ENCODE measurements at places on chromosomes 3 and 15.

DNA sequence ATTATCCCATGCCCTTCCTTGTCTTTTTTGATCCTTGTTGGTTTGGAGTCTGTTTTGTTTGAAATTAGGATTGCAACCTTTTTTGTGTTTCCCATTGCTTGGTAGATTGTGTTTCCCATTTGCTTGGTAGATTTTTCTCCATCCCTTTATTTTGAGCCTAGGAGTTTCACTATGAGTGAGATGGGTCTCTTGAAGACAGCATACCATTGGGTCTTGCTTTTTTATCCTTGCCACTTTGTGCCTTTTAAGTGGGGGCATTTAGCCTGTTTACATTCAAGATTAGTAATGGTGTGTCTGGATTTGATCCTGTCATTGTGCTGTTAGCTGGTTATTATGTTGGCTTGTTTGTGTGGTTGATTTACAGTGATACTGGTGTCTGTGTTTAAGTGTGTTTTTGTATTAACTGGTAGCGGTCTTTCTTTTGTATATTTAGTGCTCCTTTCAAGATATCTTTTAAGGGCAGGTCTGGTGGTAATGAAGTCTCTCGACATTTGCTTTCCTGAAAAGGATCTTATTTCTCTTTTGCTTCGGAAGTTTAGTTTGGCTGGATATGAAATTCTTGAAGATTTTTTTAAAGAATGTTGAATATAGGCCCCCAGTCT is 70.8 kb downstream of the AKAP13 start:
- DNase-seq: no peak

- no peak for DNase-seq
Observed at GRCh38 chr15:94722024-94722636, 490.8 kb downstream of the MCTP2 start.

GRCh38 chr3:46909535-46910161 is 32.1 kb downstream of the PTH1R start:
- peak; percentile 96 for DNase-seq

- no peak for DNase-seq
Observed at GRCh38 chr3:63679186-63679585, 26.7 kb downstream of the SNTN start.

- no peak for DNase-seq
Observed at GRCh38 chr15:40796512-40796911, 10.4 kb upstream of the ZFYVE19 start.
